D721Med (cell line): ENCODE measurements at places on chromosomes 16 and 17.

DNA sequence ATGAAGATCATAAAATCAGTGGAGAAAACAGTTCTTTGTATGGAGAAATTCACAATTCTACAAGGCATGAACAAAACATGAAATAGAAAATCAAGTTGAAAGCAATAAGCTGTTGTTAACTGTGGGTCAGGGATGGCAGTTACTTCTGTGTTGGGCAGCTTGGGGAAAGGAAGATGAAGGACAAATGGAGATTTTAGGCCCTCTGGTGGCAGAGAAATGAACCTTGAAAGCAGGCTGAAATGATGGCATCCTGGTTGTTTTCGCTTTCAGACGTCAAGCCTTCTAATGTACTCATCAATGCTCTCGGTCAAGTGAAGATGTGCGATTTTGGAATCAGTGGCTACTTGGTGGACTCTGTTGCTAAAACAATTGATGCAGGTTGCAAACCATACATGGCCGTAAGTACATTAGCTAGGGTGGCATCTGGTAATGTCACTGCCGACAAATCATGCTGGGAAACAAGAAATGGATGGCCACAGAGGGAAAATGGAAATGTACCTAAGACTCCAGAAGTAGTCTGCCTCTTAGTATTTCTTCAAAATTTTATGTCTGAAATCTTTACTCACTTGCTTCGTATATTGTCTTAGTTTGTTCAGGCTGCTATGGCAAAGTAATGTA, 108.9 kb downstream of the MAP2K6 start:
- no peak for DNase-seq

- no peak for DNase-seq
Observed at GRCh38 chr16:79466111-79466510, 134.4 kb downstream of the MAF start.

DNA sequence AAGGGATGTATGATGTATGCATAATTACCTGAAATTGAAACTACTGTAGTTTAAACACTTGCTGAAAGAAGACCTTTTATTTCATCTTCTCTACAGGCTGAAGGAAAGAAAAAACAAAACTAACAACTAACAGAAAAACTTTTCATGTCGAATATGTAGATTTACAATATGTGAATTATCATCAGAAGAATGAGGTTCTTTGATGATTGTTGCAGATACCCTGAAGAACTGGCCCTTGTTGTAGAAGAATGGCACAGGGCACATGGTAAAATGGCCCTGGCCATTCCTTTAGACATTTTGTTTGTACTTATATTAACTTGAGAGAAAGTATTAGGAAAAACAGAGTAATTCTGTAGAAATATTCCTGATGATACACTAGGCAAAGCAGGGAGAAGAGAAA, 443.8 kb downstream of the MAF start:
- no peak for DNase-seq

- no peak for DNase-seq
Observed at GRCh38 chr17:17205368-17206123, 587 bp downstream of the PLD6 start.

GRCh38 chr17:83190004-83190385, 110.6 kb downstream of the METRNL start:
- no peak for DNase-seq

DNA sequence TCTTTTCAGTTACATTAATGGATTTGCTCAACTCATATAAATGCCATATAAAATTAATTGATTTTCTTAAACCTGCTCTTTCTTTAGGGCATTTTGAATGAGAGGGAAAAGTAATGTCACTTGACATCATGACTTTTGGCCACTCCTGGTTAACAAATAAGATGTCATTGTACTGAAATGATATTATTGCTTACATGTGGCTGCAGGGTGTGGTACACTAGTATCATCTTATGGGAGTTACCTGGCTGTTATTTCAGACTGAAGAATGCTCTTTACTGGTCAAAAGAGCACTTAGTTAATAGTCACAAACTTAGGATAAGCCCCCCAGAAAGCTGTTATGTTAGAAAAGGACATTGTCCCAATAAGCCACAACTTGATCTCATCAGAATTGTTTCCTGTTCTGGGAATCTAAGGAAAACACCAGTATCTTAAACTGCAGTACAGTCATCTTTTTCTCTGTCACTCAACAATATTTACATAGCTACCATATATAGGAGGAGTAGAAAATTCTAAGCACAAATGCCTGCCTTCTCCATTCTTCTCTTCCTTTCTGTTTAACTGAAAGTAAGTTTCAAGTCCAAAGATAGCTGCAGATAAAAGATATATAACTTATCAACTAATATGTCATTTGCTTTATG, 53.9 kb upstream of the MRC2 start:
- DNase-seq: no peak

- DNase-seq: no peak
Observed at GRCh38 chr16:1335996-1336395, 2.6 kb downstream of the BAIAP3 start.

DNA sequence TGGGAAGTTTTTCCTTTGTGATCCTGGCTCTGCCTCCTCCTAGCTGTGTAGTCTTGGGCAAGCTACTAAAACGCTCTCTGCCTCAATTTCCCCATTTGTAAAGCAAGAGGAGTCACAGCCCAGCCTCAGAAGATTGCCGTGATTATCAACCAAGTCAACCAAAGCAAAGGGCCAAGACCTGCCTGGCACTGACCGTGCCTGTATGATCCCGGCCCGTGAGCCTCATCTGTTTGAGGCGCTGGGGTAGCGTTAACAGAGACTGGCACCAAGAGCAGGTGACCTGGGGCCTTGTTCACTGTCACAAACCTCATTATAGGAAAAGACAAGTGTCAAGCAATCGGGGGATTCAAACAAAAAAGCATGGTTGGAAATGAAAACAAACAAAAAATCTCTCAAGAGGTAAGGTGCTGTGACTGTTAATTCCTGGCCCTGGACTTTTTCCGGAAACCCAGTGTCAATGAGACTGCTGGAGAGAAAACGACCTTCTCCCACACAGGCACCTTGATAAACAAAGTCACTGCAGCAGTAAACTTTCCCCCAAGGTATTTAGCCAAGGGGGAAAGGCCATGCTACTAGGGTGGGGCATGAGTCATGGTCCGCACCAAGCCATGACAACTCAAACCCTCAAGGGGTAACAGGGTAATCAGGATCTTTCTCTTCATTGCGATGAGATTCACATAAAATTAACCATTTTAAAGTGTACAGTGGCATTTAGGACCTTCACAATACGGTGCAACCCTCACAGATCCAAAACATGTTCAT, 5.4 kb downstream of the MEAK7 start:
- DNase-seq: no peak

DNA sequence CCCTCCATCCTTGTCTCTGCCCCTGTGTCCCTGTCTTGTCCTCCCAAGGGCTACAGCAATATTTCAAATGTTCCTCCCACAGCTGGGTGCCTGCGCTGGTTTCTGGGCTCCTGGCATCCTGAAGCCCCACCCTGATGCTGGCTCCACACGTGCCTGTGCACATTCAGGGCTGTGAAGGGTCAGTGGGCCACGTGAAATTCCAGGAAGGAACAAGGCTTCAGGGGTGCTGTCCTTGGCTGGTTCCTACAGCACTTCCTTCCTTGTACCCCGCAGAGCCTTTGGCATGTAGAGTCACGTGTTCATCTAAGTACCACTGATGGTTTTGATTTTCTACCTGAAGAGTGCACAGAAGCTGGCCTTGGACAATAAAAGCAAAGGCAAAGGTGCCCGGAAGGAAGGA, 57.7 kb upstream of the NLK start:
- no peak for DNase-seq

DNA sequence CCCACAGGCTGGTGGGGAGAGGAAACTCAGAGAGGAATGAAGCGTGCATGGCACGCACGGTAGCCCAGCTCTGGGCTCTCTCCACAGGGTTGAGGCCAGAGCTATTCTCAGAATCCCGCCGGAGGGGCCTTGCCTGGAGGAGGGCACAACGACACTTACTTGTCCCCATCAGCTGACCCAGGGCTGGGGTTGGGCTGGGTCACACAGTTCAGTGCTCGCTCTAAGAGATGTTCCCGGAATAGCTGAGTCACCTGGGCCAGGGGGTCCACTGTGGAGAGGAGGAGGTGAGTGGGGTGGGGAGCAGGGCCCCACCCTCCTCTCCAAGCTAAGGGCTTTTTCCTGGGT, 21.8 kb downstream of the SREBF1 start:
- DNase-seq: no peak

DNA sequence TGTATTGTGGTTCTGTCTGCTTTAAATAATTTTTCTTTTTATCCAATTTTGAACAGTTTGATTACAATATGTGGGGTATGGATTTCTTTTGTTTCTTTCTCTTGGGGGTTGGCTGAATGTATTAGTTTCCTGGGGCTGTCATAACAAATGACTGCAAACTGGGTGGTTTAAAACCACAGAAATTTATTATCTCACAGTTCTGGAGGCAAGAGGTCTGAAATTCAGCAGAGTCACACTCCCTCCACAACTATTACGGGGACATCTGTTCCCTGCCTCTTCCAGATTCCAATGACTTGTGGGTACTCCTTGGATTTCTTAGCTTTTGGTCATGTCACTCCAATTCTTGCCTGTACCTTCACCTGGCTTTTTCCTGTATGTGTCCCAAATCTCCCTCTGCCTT, 23.7 kb downstream of the COX11 start:
- DNase-seq: no peak

- DNase-seq: no peak
Observed at GRCh38 chr16:51151435-51151960, 428 bp upstream of the SALL1 start.

- no peak for DNase-seq
Observed at GRCh38 chr17:78872486-78872885, 30.5 kb downstream of the CEP295NL start.

DNA sequence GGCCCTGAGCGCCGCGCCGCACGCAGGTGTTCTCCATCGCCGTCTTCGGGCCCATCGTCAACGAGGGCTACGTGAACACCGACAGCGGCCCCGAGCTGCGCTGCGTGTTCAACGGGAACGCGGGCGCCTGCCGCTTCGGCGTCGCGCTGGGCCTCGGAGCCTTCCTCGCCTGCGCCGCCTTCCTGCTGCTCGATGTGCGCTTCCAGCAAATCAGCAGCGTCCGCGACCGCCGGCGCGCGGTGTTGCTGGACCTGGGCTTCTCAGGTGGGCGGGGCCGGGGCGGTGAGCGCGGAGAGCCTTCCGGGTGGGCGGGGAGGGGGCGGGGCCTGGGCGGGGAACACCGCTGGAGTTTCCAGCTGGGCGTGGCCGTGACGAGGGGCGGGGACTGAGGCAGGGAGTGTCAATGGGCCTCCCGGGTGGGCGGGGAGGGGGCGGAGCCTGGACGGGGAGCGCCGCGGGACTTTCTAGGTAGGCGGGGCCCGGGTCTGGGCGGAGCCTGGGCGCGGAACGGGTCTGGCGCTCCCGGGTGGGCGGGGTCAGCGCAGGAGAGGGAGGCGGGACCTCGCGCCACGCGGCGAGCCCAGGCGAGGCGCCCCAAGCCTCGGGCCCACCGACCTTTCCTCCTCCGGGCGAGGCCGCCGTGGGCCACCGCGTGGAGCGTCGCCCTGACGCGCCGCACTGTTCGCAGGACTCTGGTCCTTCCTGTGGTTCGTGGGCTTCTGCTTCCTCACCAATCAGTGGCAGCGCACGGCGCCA, 2.4 kb downstream of the SYNGR3 start:
- DNase-seq: no peak

DNA sequence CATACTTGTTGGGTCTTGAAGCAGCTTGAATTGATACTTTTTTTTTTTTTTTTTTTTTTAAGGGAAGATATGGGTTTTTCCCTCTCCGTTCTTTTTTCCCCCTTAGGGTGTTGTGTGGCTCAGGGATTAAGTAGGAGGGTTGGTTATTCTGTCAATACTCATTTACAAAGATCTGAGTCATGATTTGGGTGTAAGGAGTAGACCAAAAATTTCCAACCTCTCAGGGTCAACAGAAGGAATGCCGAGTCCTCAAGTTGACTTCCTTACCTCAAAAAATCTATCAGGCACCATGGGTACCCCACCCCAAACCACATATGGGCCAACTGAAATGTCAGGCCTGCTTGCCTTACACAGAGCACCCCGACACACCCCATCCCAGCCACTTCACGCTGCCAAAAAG, 230.5 kb downstream of the CCDC182 start:
- no peak for DNase-seq

DNA sequence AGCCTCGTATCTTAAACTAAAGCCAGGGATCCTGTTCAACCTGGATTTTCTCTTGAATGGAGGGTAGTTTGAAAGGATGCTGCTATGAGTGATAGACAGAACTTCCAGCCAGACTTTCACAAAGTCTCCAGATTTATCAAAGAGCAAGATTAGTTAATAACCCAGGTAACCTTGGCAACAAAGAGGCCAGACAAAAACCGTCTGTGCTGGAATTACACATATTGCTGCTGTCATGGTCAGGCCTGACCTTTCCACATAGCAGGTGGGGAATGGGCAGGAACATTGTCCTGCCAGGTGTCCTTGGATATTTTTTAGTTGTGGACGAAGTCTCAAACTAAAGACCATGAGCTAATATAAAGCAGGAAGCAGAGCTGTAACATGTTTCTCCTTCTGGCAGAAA, 52.5 kb downstream of the HLF start:
- DNase-seq: no peak

GRCh38 chr16:529012-529575, 1.6 kb downstream of the CAPN15 start:
- no peak for DNase-seq
